ENCODE measurements at places on chromosomes 16 and 17.

- DNase-seq: no peak
Measured at GRCh38 chr17:16877099-16877498, 94.8 kb downstream of the TNFRSF13B start.

- no peak for DNase-seq
Measured at GRCh38 chr16:88923926-88924833, 52.8 kb downstream of the CBFA2T3 start.

DNA sequence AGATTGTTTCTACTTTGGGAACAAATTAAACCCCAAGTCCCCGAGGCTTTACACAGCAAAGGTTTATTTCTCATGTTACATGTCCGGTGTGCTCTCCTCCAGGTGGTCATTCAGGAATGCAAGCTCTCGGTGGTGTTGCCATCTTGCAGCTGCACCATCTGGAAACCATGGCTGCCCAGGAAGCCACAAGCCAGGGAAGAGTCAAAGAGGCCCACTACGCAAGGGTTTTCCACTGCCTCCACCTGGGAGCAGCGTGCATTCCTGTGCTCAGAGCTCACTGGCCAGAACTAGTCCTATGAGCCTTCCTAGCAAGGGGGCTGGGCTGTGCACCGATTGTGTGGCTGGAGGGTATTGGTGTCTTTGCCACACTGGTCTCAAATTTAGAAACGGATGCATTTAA, 128.8 kb upstream of the FOXF1 start:
- DNase-seq: no peak

GRCh38 chr17:71392715-71393567, 727.9 kb upstream of the SOX9 start:
- DNase-seq: peak; percentile 18
